ENCODE measurements at places on chromosomes 12 and 14.

DNA sequence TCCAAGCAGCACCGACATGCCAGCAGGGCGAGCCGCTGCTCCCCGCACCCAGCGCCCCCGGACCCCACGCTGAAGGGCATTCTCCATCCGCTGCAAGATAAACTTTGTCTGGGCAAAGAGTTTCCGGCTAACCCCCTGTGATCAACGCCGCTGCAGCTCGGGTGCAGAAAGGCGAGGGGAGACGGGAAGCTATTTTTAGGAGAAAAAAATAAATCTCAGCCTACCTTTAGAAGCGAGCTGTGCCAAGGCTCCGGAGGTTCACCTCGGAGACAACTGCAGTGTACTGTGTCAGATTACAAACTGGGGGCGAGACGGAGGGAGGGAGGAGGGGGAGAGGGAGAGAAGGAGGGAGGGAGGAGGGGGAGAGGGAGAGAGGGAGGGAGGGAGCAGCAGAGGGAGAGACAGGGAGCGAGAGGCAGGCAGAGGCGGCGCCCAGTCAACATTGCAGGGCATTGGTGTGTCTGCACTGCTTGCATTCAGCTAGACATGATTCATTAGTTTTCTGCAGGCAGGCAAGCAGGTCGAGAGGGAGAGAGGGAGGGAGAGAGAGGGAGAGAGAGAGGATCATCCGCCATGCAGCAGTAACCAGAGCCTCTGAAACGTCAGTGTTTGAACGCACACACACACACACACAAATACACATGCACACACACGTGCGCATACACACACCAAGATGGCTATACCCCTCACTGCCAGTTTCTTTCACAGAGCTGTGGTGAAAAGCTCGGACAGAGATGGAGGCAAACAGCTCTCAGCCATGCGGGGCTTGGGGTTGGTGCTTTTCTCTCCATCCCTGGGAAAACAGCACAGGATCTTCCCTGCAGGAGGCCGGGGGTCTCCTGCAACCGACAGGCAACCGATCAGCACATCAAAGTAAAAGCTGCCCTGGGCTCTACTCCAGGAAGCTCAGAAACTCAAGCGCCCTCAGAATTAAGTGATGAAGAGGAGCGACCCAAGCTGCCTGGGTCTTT, at the start of gene RIMBP2:
Gene RIMBP2 (minus strand): TSS at position 302 of the 971 bp plus-strand sequence. CDS start 237,286 bp downstream, outside the sequence.
- DNase-seq: no peak

GRCh38 chr12:128609861-128610260, 213.9 kb downstream of the SLC15A4 start:
- DNase-seq: no peak

- no peak for DNase-seq
These were observed 31.3 kb upstream of the SSTR1 start for GRCh38 chr14:38176379-38176778.

DNA sequence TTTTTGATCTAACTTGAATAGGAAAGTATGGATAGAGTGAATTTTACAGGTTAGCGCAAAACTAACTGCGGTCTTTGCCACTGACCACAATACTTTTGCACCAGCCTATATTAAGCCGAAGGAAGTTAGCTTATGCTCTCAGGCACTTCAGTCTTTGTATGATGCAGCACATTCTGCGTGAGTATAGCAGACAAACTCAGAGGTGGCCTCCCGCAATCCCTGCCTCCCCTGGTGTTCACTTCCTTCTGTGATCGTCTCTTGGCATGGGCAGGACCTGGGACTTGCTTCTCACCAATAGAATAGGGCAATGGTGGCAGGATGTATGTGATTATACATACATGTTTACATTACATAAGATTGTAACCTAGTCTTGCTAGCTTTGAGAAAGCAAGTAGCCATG, 10.3 kb upstream of the SLC6A13 start:
- no peak for DNase-seq

GRCh38 chr14:22977684-22978486, 4.5 kb downstream of the AJUBA start:
- DNase-seq: no peak

DNA sequence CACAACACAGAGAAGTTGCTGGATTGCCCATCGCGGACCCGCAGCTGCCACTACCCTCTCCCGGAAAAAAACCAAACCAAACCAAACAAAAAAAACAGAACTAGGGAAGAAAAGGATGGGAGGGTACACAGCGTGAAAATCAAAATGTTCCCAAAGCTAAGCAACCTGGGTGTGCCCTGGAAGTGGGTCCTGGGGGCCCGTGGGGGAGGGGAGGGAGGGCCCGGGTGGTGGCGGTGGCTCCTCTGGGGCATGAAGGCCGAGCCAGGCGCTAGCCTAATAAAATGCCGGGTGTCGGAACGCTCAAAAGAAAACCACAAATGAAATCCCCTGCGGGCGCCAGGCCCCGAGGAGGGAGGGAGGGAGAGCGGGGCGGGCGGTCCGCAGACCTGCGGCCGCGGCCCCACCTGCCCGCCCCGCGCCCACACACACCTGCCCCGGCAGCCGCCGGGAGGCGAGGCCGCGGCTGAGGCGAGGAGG, 787 bp downstream of the HECTD4 start:
- peak; percentile 49 for DNase-seq

DNA sequence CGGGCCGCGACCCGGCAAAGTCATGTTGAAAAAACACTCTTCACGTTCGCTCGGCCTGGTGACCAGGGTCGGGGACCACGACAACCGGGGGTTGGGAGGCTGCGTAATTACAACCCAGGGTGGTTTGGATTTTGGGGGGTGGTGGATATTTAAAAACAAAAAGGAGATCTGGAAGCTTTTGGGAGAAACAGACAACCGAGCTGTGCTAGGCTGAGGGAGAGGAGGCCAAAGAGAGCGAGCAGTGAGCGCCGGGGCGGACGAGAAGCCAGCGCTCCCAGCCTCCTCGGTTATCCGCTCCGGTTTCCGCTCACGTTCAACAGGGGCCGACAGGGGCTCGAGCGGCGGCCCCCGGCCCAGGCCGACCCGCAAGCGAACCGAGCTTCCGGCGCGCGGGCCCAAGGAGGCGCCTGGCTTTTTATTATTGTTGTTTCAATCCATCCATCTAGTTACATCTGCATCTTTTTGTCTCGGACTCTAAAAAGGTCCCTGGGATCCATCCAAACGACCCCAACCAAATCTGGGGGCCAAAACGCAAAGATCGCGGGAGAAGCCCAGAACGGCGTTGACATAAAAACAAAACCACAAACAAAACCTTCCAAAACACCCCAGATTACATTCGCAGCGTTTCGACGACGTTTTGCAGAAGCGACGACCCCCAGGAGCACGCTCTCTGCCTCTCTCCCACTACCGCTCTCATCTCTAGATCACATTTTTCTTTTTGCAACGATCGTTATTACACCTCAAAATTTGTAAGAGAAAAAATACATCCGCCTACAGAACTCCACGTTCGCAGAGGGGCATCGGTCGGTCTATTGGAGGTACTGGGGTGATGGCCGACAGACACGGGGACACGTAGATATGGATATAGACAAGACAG, 771 bp downstream of the OTX2 start:
- no peak for DNase-seq

- DNase-seq: no peak
These were observed 99.5 kb downstream of the NUBPL start for GRCh38 chr14:31660728-31661127.

GRCh38 chr12:52293926-52294325, 2.6 kb upstream of the KRT81 start:
- no peak for DNase-seq

DNA sequence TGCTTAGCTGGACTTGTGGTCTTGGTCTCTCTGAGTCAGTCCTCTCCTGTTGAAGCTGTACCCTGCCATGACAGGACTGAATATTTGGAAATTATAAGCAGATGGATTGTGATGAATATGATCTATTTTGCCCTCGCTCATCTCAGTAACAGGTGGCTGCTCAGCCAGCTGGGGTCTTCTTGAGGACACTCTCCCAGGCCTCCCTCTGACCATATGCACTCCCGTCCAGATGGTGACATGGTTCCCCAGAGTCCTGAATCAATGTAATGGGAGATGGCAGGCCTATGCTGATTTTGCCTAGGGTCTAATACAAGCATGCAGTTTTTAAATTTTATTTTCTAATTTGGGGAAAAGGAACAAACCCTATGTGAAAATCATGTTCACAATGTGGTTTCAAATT, 63.1 kb upstream of the TRHDE start:
- no peak for DNase-seq

GRCh38 chr12:104565606-104566243, 109.0 kb downstream of the CHST11 start:
- DNase-seq: no peak

DNA sequence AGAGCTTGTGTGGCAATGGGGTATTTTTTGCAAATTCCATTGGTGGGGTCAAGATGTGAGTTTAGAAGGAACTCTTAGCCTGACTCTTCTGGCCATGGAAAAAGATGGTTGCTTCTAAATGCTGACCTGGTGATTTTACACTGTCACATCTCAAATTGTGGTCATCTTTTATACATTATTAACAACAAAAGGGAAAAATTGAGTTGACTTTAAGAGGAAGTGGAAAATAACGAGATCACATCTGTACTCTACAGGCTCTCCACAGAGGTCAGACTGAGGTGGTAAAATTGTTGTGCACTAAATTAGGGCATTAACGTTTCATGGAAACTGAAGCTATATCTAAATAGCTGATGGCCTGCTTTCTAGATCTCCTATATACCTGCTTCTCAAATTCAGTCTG, 44.7 kb downstream of the PTPN11 start:
- no peak for DNase-seq

GRCh38 chr14:69654116-69654515, 42.7 kb downstream of the SUSD6 start:
- DNase-seq: no peak

- DNase-seq: no peak
These were observed 9.9 kb downstream of the ITGB7 start for GRCh38 chr12:53197011-53197640.

GRCh38 chr14:50345846-50346422, 33.8 kb downstream of the DMAC2L start:
- no peak for DNase-seq

- no peak for DNase-seq
These were observed 578.5 kb downstream of the ALG10 start for GRCh38 chr12:34600592-34601462.

DNA sequence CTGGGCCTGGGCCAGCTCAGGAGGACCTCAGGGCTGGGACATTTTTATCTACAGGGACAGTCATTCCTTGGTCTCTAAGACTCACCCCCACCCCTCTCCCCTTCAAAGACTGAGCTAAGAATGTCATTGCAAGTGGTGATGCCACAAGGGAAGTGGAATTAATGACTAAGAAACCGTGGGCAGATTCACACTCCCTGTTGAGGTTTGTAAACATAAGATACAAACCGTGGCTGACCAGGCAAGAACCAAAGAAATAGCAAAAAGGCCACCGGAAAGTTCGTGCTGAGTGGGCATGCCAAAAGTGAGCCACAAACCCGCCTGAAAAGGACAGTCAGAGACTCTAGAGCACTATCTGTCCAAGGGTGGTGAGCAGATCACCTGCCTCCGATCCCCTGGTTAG, 25.7 kb downstream of the NUAK1 start:
- peak; percentile 61 for DNase-seq

DNA sequence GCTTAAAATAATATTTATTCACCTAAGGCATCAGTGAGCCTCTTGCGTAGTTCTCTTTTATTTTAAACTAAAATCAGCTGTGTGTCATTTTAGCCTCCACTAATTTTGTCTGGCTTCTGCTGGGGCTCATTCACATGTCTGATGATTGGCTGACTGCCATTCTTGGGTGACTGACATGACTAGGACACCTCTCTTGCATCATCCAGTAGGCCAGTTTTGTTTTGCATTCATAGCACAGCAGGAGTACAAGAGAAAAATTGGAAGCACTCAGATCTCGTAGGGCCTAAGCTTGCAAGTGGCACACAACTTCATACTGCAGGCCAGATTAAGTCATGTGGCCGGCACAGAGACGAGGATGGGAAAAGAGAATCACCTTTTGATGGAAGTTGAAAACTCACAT, 1226.5 kb downstream of the GALC start:
- no peak for DNase-seq

DNA sequence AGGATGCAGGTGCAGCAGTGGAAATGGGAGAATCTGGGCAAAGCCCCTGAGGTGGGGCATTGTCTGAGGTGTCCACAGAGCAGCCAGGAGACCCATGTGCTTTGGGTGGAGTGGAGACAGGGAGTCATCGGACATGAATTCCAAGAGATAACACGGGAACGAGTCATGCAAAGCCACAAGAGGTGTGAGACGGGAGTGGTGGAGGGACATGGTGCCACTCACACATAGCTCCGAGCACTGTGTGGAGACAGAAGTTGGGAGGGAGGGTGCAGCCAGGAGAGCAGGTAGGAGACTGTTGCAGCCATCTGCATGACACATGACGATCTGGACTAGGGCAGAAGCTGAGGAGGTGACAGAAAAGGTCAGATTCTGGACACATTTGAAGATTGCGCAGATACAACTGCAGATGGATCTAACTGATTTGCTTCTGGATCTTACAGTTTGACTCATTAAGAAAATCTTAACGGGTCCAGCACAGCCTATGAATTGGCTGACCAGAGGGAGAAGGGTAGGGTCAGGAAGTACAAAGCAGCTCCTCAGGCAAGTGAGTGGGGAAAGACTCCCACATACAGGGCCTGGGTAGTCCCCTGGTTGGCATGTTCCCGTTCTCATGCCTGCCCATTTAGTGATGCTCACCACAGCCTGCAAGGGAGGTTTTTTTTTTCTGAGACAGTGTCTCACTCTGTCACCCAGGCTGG, 379.8 kb downstream of the FUT8 start:
- no peak for DNase-seq

GRCh38 chr14:70640938-70641547, 673 bp upstream of the TTC9 start:
- DNase-seq: peak; percentile 44
